GM12878 (cell line): ENCODE measurements at places on chromosomes 5 and 9. TPM values are rescaled to one million over a fixed set of nuclear protein-coding genes. Genes with fewer than 3 reads are reported as not detected.

DNA sequence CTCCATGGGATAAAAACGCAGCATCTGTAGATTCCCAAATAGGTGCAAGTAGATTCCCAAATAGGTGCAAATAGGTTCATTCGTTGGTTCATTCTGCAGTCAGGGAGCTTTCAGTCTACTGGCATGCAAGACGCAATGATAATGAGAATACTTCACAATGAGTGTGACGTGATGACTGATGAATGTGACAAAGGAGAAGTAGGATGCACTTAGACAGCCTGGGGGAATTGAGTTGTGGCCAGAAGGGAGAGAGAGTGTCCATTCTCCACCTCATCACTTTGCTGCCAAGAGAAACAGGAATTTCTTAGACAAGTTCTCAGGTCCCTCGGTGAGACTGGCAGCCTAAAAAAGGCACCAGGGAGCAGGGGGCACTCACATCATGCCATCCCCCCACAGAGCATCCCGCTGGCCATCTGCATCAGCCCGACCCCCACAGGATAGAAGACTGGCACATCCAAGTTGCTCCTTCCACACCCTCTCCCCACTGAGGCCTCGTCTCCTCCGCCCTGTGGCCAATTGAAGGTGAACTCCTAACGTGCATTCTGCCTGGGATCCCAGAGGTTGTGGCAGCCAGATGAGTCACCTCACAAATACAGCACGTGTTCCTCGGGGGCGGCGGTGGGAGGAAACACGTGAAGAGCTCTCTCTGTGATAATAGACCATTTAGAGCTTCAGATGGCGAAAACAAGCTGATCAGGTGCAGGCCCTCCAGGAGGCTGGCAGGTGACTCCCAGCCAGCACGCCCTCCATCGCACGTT lies 19.9 kb upstream of the KCNIP1 start:
- no peaks in the 10 kb centered on the region for H3K4me1 ChIP-seq
- H3K36me3 ChIP-seq, result no peaks in the 10 kb centered on the region
- H3K4me3 ChIP-seq, result no peak overlapping the region
- no peak overlapping the region for H3K27ac ChIP-seq

- DNase-seq, result peak; percentile 23
- no peaks in the 10 kb centered on the region for H3K36me3 ChIP-seq
- no peak overlapping the region for H3K4me3 ChIP-seq
- no peaks in the 10 kb centered on the region for H3K4me1 ChIP-seq
- H3K27ac ChIP-seq, result no peak overlapping the region
Measured at GRCh38 chr9:88303721-88304451, 84.4 kb upstream of the SPIN1 start.

DNA sequence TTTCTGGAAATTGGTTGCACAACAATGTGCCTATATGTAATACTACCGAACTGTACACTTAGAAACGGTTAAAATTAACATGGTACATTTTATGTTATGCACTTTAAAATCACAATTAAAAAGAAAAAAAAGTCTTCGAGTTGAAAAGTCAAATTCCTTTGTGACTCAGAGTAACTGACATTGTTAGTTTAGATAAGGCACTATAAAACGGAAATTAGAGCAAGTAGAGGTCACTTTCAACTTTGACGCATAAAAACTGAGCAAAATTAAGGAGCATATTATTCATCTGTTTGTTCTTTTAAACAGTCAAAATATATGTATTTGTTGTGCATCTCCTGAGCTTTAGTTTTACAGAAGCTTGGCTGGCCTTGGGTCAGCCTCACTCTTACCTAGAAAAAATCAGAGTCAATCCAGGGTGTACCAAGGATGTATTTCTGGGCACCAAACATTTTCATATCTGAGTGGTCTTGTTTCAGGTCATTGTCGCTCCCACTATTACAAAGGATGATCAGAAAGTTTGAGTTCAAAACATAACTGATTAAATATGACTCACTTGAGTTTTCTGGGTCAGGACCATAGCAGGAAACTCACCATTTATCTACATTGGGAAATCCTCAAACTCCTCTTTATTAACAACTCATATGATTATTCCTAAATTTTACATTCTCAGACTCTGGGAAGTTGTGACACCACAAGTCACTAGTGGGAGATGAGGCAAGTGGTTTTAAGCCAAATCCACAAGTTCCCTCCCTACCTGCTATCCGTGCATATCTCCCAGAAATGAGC lies 160.6 kb downstream of the CCDC192 start:
- H3K4me1 ChIP-seq, result no peaks in the 10 kb centered on the region
- H3K36me3 ChIP-seq, result no peaks in the 10 kb centered on the region
- DNase-seq, result no peak
- H3K27ac ChIP-seq, result no peak overlapping the region
- H3K27me3 ChIP-seq, result no peaks in the 10 kb centered on the region
- H3K4me3 ChIP-seq, result no peak overlapping the region

- 0 out of 2 replicates have a peak, but pooled peaks cover 6% of the 10 kb centered on the region for H3K4me1 ChIP-seq
- no peaks in the 10 kb centered on the region for H3K36me3 ChIP-seq
- DNase-seq, result no peak
- H3K4me3 ChIP-seq, result no peak overlapping the region
- H3K27me3 ChIP-seq, result no peaks in the 10 kb centered on the region
Measured at GRCh38 chr5:41891066-41891707, 13.0 kb upstream of the RIMOC1 start.

GRCh38 chr9:2628919-2629318 lies 7.3 kb downstream of the VLDLR start:
- H3K27ac ChIP-seq, result no peak overlapping the region
- no peaks in the 10 kb centered on the region for H3K4me1 ChIP-seq
- no peaks in the 10 kb centered on the region; the same call in 1 of the 2 replicates for H3K27me3 ChIP-seq

GRCh38 chr9:98391406-98391805 lies 136.0 kb upstream of the TBC1D2 start:
- no peaks in the 10 kb centered on the region for H3K4me1 ChIP-seq
- no peak for DNase-seq
- H3K27ac ChIP-seq, result no peak overlapping the region
- H3K36me3 ChIP-seq, result no peaks in the 10 kb centered on the region

The PCDHB16 gene
- total RNA-seq, result not detected in 2 replicates

The SEC24A gene
- 26.2 and 26.6 TPM in 2 replicates for total RNA-seq

The BAAT gene
- total RNA-seq, result 0.16 and 0.26 TPM in 2 replicates
